ENCODE measurements at places on chromosomes 11 and 22.

- no peak for DNase-seq
Measured at GRCh38 chr22:47303161-47303890, 540.9 kb downstream of the TBC1D22A start.

DNA sequence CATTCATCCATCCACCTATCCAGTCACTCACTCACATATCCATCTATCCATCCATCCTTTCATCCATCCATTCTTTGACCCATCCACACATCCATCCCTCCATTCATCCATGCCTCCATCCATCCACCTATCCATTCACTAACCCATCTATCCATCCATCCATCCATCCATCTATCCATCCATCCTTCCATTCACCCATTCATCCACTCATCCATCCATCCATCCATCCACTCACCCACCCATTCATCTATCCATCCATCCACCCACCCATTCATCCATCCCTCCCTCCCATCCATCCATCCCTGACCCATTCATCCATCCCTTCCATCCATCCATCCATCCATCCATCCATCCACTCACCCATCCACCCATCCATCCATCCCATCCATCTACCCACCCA lies 4.9 kb upstream of the MUC2 start:
- no peak for DNase-seq

DNA sequence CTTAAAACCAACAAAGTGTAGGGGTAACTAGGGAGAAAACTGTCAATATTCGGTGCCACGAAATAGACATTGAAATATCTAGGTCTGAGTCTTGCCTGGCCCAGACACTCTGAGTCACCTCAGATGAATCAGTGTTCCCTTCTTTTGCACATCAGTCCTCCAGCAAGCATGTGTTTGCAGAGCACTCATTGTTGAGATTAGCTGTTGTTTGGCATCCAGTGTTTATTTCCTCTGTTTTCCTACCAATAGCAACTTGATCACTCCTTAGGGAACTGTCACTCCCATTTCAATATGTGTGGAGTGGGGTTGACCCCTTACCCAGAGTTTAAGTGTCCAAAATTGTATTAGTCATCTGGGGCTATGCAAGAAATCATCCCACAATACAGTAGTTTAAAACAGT lies 4.7 kb upstream of the ASCC2 start:
- no peak for DNase-seq

- DNase-seq = peak; percentile 46
Measured at GRCh38 chr11:46367244-46367915, 14.1 kb upstream of the MDK start.

DNA sequence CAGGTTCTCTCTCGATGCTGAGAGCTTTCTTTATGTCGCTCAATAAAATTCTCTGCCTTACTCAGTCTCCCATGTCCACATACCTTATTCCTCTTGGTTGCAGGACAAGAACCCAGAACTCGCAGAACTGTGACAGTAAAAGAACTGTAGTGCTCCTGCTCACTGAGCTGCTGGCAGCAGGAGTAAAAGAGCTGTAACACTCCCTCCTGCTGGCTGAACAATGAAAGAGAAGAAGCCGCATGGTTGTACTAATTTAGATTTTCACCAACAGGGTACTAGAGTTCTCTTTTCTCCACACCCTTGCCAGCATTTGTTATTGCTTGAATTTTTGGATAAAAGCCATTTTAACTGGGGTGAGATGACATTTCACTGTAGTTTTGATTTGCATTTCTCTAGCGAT lies 433.2 kb downstream of the GUCY1A2 start:
- no peak for DNase-seq

- no peak for DNase-seq
Measured at GRCh38 chr11:40567392-40567791, 892.1 kb downstream of the LRRC4C start.

DNA sequence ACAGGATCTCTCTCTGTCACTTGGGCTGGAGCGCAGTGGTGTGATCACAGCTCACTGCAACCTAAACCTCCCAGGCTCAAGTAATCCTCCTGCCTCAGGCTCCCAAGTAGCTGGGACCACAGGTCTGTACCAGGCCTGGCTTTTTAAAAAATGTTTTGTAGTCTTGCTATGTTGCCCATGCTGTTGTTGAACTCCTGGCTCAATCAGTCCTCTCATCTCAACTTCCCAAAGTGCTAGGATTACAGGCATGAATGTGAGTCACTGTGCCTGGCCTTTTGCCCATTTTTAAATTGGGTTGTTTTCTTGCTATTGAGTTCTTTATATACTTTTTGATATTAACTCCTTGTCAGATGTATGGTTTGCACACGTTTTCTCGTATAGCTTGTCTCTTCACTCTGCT lies 33.0 kb upstream of the PITPNB start:
- no peak for DNase-seq

DNA sequence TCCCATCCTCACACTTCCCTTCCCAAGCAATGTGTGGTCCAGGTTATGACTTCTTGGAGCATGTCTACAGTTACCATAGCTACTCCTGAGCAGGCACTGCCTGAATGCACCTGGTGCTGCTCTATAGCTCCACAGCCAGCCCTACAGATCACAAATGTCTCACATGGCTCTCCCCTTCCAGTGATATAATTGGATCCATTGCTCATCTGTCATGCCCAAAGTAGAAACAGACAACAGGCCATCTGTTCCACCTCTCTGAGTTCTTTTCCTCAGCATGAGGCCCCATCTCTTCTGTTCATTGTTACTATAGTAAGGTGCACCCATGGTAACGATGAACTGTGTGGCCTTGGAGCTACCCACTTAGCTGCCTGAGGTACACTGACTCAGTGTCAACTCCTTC lies 320.3 kb upstream of the ZC3H12C start:
- DNase-seq = no peak

DNA sequence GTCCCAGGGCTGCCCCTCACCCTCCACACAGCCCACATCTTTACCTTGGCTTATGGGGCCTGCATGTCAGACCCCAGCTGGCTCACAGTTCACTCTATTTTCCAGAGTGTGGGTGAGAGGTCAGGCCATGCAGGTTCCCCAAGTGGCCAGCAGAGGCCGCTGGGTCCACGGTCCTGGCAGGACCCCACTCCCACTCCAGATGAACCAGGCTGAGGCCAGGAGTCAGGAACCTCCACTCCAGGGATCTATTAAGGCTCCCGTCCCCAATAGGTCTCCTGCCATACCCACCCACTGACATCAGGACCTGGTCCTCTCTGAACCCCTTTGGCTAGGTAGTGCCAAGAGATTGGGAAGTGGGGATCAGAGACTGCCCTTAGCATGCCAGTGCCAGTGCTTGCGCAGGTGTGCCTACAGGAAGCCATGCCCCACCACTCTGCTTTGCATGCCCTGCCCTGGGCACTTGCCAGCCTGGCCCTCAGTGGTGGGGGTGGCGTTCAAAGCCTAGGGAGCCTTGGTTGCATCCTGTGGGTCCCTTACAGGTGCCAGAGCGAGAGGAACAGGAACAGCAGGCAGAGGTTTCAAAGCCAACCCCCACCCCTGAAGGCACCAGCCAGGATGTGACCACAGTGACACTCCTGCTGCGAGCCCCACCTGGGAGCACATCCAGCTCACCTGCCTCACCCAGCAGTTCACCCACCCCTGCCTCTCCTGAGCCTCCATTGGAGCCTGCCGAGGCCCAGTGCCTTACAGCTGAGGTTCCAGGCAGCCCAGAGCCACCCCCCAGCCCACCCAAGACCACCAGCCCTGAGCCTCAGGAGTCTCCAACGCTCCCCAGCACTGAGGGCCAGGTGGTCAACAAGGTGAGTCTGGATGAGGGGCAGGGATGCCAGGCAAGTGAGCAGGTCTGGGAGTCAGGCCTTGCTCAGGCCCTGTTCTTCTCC lies 8.3 kb downstream of the SMTN start:
- peak; percentile 91 for DNase-seq

- DNase-seq = no peak
Measured at GRCh38 chr11:74691755-74692154, 39.5 kb downstream of the CHRDL2 start.

DNA sequence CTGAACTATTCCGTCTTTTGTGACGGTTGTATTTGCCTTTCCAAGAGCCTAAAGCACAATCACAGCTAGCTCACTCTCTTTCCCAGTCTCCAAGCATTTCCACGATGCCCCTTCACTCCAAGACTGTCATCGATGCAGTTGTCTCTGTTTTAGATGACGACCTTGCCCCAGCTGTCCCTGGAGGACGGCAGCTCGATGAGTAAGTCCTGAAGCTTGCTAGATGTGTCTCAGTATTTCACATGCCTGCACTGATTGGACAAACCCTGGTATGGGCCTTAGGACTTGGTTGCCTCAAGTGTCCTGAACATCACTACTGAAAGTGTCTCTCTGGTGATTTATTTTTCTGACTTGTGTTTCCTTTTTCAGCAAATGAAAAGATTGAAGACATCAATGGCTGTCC lies 129.9 kb downstream of the NAV2 start:
- DNase-seq = no peak

DNA sequence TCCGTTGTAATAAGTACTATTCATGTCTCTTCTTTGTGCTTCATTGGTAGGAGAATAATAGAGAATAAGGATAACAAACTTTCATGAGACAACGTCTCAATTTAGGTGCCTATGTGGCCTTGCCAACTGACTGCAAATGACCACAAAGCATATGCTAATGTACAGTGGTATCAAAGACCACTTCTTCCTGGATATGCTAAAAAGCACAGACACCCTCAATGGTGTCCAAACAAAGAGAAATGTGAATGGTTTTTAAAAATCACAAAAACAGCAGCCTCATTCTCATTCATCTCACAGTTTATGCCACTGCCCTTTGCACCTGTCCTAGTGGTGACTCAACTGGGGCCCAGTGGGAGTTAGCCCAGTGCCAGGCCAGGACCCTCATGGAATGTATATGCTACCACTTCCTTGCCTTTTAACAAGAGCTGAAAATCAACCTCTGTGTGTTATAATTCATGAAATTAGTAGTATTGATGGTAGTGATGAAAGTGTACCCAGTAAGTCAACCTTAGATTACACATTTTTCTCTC lies 65.2 kb upstream of the MTMR2 start:
- no peak for DNase-seq

DNA sequence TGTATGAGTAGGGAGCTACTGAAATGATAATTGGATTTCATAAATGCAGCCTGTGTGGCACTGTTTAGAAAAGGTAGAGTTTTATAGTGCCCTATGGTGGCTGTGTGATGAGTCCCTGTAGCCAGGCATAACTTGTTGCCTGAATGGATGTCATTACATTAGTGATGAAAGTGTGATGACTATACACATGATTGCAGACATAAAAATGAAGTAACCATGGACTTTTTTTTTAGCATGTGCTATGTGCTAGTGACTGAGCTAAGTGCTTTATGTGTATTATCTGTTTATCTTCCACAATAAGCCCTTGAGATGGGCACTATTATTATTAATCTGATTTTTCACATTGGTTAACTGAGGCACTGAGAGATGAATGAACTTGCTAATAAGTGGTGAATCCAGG lies 13.5 kb upstream of the GRAMD1B start:
- no peak for DNase-seq

DNA sequence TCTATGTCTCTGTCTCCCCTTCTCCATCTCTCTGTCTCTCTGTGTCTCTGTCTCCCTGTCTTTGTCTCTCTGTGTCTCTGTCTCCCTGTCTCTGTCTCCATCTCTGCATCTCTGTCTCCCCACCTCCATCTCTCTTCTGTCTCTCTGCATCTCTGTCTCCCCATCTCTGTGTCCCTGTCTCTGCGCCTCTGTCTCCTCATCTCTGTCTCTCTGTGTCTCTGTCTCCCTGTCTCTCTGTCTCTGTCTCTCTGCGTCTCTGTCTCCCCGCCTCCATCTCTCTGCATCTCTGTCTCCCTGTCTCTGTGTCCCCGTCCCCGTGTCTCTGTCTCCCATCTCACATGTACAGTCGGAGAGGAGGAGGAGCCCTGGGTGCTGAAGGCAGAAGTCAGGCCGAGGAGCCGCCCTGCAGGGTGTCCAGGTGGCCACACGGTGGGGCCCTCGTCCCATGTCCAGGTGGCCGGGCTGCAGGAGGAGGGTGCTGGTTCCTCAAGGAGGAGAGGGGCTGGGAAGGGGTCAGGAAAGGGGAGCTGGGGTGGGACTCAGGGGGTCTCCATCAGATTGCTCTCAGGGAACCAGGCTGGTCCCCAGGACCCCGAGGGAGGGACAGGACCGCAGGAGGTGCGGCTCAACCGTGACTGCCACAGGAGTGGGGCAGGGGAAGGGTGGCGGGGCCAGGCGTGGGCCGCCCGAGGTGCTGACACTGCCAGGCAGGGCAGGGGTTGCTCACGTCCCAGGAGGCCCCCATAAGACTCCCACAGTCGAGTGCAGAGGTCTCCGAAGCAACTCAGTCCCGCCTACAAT lies 25.6 kb upstream of the TH start:
- peak; percentile 88 for DNase-seq

DNA sequence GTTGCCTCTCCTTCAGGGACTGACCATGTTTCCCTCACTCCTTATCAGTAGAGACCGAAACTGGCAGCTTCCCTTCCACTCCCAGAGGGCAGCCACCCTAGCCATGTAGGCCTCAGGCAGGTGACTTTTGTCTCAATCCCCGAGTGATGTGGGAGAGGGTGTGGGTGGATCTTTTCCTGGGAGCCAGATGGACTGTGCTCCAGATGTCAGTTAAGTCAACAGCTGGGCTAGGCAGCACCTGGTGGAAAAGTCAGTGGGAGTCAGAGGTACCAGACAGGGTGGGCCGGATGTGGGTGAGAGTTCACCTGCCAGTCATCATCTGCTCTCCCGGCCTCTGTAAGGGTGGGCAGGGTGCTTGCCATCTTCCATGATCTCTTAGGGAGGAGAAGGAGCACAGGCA lies 1.9 kb downstream of the BANF1 start:
- DNase-seq = no peak

DNA sequence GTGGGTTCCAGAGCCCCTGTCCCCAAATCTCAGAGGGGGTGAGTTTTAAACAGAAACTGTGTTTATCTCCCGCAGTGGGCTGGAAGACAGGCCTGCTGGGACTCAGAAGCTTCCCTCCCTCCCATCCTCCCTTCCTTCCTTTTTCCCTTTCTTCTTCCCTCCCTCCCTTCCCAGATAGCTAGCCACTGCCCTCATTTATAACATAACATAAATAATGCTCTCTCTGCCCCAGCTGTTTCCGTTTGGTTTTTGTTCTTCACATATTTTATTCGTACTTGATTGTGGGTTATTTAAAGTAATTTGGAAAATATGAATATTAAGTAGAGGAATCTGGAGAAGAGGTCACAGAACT lies 140.9 kb downstream of the TEAD1 start:
- DNase-seq = no peak

DNA sequence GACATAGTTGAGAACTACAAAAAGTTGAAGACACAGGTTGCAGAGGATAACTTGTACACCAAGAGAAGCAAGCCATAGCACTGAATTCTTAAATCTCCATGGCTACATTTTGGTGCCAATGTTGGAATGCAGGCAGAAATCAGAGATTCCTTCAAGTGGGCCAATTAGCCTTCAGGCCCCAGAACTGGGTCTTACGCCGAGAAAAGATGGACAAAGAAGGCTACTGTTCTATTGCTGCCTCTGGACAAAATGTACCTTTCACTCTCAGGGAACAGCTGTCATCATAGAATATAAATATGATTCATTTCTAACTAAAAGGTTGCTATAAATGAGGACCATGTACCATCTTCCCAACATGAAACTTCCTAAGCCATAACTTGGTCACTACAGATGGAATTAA lies 13.7 kb downstream of the TMEM216 start:
- DNase-seq = no peak
